ENCODE measurements at places on chromosomes 5 and 9.
A peak's percentile ranks its signal among the peaks of the same experiment; 100 is the strongest.

- no peak for DNase-seq
Measured at GRCh38 chr5:125274938-125275724, 528.7 kb upstream of the ZNF608 start.

DNA sequence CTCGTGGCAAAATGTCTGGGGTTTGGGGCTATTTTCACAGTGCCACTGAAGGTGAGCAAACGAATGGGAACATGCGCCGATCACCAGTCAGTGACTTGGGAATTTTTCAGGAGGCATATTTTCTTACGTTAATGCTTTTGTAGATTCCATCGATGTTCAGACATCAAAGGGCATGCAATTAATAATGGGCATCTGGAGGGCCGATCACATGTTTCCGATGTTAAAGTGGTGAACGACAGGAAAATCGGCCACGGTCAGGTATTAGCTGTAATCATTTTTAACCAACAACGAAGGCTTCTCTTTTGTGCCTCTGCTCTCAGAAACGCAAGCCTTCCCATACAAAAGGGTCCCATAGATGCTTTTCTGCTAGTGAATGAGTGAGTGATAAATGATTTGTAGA, 155.0 kb upstream of the PITX1 start:
- no peak for DNase-seq

DNA sequence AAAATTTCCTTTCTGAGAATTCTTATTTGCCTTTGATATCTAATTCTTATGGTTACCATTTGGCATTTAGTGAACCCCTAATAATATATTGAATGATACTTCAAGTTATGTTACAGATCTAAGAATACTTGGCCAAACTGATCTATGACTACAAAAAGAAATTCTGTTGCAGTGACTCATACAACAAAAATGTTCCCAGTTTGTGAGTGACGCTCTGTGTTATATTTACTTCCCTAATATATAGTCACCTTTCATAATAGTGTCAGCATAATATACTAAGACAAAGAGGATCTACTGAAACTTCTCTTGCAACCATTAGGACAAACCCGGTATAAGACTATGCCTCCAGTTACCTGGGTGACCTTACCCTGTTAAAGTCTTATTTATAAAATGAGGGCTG, 216.9 kb upstream of the TLX3 start:
- no peak for DNase-seq

GRCh38 chr9:98150721-98151120, 31.7 kb upstream of the TRIM14 start:
- no peak for DNase-seq

- DNase-seq: no peak
Measured at GRCh38 chr9:26954050-26954508, 2.1 kb upstream of the IFT74 start.

DNA sequence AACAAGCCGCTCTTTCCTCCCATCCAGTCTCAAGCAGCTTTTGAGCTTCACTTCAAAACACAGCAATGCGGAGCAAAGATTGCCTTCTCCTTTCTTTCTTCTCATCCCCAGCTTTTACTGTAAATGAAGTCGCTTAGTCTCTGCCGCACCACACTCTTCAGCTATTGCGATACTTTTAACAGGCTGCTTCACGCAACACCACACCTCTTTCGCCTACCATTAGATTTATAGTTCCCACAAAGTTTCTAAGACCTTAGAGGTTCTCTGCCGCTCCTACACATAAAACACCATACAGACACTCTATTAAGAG, 711 bp downstream of the PGGT1B start:
- no peak for DNase-seq

DNA sequence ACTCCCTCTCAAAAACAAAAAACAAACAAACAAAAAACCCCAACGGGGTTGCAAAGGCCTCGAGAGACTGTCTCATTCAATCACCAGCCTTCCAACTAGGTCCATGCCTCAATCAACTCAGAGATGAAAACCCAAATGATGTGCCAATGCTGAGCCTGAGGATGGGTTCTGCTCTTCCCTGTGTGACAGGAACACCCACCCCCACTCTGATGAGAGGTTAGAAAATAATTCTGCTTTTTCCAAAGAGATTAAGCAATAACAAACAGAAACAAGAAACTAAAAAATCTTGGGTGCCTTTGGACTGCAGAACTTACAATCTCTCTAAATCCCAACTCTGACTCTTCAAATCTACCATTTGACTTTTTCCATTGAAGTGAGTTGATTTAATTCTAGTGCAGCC, 25.5 kb upstream of the FBP1 start:
- DNase-seq: no peak

GRCh38 chr5:127019928-127020327, 10.4 kb downstream of the MARCHF3 start:
- DNase-seq: no peak

GRCh38 chr5:65255294-65255693, 226.4 kb downstream of the ADAMTS6 start:
- DNase-seq: no peak

GRCh38 chr5:137086342-137086741, 412.8 kb downstream of the SPOCK1 start:
- no peak for DNase-seq

- DNase-seq: no peak
Measured at GRCh38 chr5:91383956-91384300, 811 bp upstream of the ARRDC3 start.

GRCh38 chr5:67221487-67222242, 25.1 kb upstream of the CD180 start:
- peak; percentile 22 for DNase-seq

GRCh38 chr5:53405396-53405795, 75.0 kb upstream of the FST start:
- no peak for DNase-seq

DNA sequence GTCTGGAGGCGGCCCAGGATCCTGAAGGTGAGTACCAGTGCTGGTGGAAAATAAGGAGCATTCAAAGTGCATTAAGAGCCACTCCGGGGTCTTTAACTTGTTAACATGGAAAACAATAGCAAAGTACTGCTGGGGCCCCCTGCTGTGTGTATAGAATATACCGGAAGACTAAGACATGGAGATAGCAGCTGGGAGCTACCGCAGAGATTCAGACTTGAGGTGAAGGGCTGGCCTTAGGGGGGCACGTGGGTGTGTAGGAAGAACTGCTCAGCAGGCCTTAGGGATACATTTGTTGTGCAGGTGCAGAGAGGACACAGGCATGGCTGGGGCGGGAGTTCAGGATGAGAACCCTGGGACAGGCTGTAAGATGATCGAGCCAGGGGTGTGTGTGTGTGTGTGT, 1.2 kb upstream of the DMRT1 start:
- no peak for DNase-seq

DNA sequence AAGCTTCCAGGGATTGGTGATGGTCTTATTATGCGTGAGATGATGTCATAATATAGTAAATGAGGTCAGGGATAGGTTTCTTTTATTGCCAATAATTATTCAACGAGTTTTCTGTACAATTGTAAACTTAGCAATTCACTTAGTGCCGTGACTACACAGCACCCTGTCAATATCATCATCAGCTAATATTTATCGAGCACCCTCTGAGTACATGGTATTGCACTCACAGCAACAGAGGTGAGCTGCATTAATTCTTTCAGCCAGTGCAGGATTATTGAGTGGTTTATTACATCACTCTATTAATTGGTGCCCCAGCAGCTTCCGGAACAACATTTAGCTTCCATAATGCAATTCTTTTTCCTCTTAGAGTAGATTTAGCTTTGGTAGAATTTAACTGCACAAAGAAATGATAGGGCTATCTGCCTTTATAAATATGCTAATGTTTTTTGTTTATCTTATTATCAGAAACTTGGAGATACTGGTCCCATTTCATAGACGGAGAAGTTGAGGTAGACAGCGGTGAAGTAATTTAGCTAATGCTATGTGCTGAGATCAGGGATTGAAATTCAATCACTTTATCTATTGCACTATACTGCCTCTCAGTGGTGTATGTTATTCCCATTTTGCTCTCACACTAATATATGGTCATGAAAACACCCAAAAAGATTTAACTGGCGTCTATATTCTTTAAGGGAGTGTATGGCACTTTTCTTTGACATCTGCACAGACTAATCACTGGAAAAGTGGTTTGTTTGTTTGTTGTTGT, 726.1 kb upstream of the WWC1 start:
- no peak for DNase-seq

GRCh38 chr5:1038417-1039209, 30.0 kb downstream of the NKD2 start:
- no peak for DNase-seq

GRCh38 chr5:1765141-1765879, 34.3 kb downstream of the MRPL36 start:
- no peak for DNase-seq

GRCh38 chr5:54997081-54997480, 11.7 kb upstream of the ESM1 start:
- DNase-seq: no peak

GRCh38 chr9:100437860-100438805, 11.2 kb downstream of the MSANTD3 start:
- peak; percentile 35 for DNase-seq

DNA sequence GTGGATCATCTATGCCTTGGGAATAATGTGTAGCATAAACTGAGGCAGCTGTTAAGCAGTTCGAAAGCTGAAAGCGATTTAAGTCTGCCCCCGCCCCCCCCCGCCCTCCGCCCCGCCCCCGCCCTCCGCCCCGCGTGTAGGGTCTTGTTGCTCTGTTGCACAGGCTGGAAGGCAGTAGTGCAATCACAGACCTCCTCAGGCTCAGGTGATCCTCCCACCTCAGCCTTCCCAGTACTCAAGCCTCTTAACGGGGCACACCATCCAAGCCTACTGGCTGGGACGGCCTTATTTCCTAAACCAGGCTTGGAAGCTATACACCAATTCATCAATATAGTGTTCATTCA, 945 bp downstream of the ANKDD1B start:
- no peak for DNase-seq

GRCh38 chr9:129175825-129176633, 2.0 kb downstream of the IER5L start:
- peak; percentile 10 for DNase-seq

DNA sequence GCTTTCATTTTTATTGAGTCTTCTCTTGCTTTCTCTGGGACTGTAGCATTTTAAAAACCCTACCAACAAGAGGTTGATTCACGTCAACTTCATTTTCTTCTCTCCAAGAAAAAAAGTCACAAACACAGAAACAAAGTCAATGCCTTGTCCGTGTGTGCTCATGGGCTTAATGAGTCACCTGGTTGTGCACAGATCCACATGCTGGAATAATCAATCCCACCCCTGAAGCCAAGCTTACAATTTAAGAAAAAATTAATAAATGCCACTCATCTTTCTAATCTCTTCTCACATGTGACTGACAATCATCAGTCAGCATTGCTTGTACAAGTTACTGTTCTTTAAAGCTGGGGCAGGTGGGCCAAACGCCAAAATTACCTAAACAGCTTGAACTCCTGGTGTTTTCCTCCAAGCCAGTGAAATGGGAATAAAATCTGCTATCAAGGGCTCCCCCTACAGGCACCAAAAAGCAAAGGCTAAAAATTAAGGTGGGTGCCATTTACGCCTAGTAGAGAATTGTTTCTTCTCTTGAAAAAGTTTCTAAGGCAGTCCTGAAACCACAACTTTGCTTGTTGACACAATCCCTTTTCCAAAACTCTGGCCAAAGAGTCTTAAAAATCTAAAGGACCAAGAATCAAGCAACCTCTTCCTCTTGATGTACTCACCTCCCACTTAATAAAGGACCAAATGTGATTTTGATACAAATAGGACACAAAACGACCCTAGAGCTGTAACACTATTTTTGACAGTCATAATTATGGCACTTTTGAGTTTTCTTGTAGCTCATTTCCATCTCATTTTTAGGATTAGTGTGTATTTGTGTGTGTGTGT, 21.3 kb downstream of the TRMO start:
- DNase-seq: no peak

- DNase-seq: no peak
Measured at GRCh38 chr9:36970007-36970888, 63.8 kb downstream of the PAX5 start.

GRCh38 chr9:133973111-133973790, 18.9 kb downstream of the VAV2 start:
- no peak for DNase-seq

GRCh38 chr5:114055318-114056184, 306.3 kb upstream of the KCNN2 start:
- DNase-seq: no peak

DNA sequence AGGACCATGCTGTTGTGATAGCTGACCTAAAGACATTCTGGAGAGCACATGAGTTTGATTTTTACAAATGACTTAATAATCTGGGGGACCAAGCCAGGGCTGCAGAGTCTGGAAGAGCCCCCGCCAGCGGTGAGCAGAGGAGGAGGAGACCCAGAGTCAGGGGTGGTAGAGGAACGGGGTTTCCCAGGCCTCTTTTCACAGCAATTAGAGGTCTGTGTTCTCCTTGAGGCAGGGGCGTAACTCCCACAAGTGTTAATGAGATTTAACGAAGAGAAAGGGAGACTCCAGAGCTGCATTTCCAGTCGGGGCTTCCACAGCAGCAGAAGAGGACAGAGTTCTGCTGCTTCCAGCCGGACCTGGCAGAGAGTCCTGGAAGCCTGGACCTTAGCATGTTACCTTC, 137.9 kb upstream of the SLC24A2 start:
- no peak for DNase-seq

GRCh38 chr5:96333391-96333790, 99.7 kb downstream of the PCSK1 start:
- no peak for DNase-seq

DNA sequence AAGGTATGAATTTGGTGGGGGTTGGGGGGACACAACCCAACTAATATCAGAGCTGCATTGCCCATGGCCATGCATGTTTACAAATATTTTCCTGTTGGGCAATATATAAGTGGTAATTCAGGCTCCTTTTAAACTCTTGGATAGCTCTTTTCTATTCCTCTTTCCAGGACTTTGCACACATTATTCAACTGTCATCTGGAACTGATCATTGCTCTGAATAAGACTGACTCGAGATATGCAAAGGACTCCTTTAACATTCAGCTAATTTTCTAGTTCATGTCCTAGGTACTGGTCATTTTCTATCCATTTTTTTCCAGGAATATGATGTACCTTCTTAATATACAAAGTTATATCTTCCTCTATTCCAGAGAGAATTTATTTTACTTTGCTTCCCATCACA, 89.5 kb upstream of the STK32A start:
- no peak for DNase-seq

- DNase-seq: no peak
Measured at GRCh38 chr9:136007934-136008692, 46.9 kb upstream of the UBAC1 start.

DNA sequence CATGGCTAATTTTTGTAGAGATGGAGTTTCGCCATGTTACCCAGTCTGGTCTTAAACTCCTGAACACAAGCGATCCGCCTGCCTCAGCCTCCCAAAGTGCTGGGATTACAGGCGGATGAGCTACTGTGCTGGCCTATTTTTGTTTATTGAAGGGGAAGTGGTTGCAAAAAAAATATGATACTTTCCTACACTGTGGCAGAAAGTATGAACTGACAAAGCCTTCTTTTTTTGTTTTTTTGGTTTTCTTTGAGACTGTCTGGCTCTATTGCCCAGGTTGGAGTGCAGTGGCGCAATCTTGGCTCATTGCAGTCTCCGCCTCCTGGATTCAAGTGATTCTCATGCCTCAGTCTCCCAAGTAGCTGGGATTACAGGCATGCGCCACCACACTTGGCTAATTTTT, 50.9 kb downstream of the OSTF1 start:
- no peak for DNase-seq

- DNase-seq: no peak
Measured at GRCh38 chr9:77996696-77997095, 34.9 kb downstream of the GNAQ start.
